Vein endothelial cell (primary cell): ENCODE measurements at places on chromosomes 2 and 18. TPM values are rescaled to one million over a fixed set of nuclear protein-coding genes. Genes with fewer than 3 reads are reported as not detected.

The AMER3 gene
- total RNA-seq = not detected in 2 replicates

The LRRTM1 gene
- not detected in 2 replicates for total RNA-seq

The PNPT1 gene
- total RNA-seq = 24.5 and 27.8 TPM in 2 replicates

The GAREM1 gene
- total RNA-seq = 0.65 and 0.86 TPM in 2 replicates

The XDH gene
- total RNA-seq = not detected in 2 replicates

The MBP gene
- total RNA-seq = 4.6 and 5.5 TPM in 2 replicates

The GATA6 gene
- 8.3 and 14.7 TPM in 2 replicates for total RNA-seq

The MPP4 gene
- total RNA-seq = 7.5 and 17.1 TPM in 2 replicates

The HOXD13 gene
- total RNA-seq = not detected in 2 replicates

The CLEC4F gene
- not detected in 2 replicates for total RNA-seq

The MAP3K20 gene
- total RNA-seq = 17.0 and 24.1 TPM in 2 replicates

The FBXO48 gene
- total RNA-seq = 0.33 and 0.48 TPM in 2 replicates

The VIL1 gene
- total RNA-seq = not detected in 2 replicates

The LAMA3 gene
- 6.2 and 6.5 TPM in 2 replicates for total RNA-seq

The CACNB4 gene
- 0.19 and 0.33 TPM in 2 replicates for total RNA-seq

The COX7A2L gene
- 207 and 211 TPM in 2 replicates for total RNA-seq
